ENCODE measurements at places on chromosomes 5 and 9. TPM values are rescaled to one million over a fixed set of nuclear protein-coding genes. Genes with fewer than 3 reads are reported as not detected.

MFAP3 gene
- total RNA-seq, result 48.4 TPM

GFI1B gene
- not detected for total RNA-seq

PCDHGB3 gene
- total RNA-seq, result 9.0 TPM

CATSPER3 gene
- not detected for total RNA-seq

GRCh38 chr5:69091771-69092170 lies 2.0 kb upstream of the SLC30A5 start:
- no peak for DNase-seq

DNA sequence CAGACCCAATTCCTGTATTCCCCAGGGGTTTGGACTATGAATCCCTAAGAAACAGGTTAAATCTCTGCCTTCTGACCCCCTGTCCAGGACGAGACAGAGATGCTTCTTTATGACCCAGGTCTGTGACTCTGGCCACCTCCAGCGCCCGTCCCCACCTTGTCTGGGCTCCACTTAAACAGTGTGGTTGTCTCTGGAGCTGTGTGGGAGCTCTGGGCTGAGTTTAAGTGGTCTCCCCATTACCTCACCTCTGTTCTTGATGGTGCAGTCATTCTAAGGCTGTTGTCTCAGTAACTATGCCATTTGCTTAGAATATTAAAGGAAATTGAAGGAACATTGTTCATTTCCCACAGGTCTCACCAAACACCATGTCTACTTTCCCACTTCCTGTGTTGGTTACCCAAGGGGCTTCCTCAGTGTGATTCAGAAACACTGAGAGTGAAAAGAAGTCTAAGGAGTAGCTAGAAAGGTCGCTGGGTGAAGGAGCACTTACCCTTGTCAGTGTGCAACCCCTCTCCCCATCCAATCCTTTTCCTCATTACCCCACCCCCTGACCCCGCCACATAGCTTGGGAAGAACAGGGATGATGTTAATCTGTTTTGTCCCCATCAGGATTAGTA lies 127.8 kb upstream of the CKMT2 start:
- no peak for DNase-seq

- no peak for DNase-seq
Observed at GRCh38 chr9:14936491-14936890, 26.3 kb upstream of the FREM1 start.

DNA sequence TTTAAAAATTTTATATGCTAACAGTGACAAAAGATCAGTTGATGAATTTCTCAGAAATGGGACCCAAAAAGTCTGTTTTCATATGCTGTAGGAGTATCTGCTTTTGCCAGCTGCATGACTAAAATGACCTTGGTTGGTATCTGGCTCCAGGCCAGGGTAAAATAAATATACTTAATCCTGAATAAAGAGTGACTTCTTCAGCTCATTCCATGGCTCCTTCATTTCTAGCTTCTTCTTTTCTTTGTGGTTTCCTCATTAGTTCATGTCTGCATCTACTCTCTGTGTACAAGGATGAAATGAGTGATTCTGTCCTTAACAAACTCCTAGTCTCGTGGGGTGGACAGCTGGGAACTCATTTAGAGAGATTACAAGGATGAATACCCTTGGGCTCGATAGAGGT lies 36.0 kb downstream of the RCL1 start:
- DNase-seq, result no peak

- DNase-seq, result no peak
Observed at GRCh38 chr5:50564558-50564957, 101.9 kb upstream of the PARP8 start.

- DNase-seq, result no peak
Observed at GRCh38 chr5:138833080-138833479, 42.1 kb downstream of the LRRTM2 start.

DNA sequence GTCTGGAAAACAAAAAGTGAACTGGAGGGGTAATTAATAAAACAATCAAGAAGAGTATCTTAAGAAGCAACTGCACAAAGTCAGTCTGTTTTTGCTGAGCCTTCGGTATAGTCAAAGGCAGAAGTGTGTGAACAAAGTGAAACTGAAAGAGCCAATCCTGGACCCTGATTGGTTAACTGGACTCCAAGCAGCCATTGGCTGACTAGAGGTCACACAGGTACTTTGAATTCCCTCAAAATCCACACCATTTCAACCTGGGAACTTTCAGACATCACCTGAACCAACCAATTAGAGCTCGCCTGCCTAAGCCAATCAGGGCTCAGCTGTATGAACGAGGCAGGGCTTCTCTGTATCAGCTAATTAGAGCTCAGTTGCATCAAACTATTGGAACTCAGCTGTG lies 286.7 kb downstream of the TLE4 start:
- DNase-seq, result no peak

DNA sequence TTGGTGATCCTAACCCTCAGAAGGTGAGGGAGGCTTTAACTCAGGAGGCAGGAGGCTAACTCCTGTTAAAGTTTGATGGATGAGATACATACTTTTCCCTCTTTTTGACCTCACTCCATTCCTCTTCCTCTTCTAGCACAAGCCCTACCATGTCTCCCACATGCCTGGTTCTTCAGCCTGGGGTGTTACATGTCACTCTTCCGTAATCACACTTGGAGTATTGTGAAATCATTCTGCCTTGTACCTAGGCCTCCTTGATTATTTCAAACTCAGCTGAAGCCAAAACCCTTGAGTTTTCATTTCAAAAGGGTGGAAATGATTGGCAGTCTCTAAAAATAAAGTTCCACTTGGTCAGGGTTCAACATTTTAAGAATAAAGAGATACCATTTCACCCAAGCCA lies 1.8 kb downstream of the PLAC8L1 start:
- DNase-seq, result no peak

Data from suprapubic skin (tissue), 4 donors.